ENCODE measurements at places on chromosomes 5 and 9.

- no peak for DNase-seq
Measured at GRCh38 chr5:42675602-42676001, 81.0 kb upstream of the CCDC152 start.

DNA sequence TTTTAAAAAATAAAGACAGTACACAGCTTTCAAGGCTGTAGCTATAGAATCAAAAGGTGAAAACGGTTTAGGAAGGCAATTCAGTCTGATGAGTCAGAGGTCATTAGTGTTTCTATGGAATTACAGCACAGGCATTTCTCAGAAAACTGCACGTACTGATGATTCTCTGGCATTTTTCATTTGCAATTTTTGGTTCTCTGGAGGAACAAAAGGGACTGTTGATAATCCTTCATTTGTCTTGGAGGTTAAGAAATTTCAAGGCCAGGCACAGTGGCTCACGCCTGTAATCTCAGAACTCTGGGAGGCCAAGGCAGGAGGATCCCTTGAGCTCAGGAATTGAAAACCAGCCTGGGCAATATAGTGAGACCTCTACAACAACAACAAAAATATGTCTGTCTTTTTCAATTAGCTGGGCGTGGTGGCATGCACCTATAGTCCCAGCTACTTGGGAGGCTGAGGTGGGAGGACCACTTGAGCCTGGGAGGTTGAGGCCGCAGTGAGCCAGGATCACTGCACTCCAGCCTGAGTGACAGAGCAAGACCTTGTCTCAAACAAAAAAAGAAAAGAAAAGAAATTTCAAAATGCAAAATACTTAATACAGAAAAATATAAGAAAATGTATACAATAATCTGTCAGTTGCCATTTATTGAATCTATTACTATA, 27.3 kb downstream of the NR6A1 start:
- DNase-seq = no peak

DNA sequence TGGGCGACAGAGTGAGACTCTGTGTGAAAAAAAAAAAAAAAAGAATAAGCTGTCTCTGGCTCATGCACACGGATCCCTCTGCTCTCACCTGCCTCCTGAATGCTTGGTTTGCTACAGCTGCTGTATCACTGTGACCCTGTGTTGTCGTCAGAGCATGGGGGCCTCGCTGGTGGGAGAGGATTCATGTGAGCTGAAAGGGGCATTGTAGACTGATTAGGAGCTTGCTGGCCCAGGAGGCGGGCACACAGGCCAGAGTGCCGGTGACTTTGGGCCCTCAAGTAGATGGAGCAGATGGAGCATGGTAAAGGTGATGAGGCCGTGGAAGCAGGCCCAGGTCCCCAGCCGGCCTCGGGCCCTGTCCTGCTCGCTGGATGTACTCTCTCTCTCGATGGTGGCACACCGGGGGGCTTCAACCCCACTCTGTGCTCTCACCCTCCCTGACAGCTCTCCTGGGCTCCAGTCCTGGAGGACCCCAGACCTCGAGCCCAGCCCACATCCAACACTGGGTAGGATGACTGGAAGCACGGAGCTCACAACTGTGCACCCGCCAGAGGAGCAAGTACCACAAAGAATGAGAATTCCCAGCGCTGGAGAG, 7.1 kb downstream of the FLT4 start:
- DNase-seq = no peak

DNA sequence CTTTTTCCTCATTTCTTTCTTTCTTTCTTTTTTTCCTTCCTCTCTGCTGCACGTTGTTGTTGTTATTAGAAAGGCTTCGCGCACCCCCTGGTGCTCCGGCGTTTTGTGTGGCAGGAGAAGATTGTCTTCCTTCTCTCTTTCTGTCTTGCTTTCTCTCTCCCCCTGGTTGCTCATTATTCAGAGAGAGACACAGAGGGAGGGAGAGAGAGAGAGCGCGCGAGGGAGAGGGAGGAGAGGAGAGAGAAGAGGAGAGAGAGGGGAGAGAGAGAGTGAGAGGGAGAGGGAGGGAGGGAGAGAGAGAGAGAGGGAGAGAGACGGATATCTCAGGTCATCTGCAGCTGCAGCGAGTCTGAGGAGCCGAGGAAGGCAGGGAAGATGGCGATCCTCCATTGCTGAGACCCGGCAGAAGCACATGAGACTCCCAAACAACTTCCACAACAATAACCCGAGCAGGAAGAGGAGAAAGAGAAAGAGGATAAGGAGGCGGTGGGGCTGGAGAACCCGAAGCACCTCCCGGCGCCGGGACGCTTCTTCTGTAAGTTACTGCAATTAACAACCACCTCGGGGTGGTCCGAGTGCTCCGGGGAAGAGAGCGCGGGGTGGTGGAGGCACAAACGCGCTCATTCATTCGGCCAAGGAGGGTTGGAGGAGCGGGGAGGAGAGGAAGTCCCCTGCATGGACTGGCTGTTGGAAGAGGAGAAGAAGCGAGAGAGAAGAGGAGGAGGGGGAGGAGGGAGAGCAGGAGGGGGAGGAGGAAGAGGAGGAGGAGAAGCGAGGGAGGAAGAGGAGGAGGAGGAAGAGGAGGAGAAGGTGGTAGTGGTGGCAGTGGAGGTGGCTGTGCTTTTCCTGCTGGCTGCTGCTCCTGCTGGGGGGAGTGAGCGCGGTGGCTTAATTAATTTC, at the start of gene ZNF462:
ZNF462 (plus strand) TSS at position 346 of the 900 bp plus-strand sequence. CDS start 60,218 bp downstream, outside the sequence.
- DNase-seq = no peak

GRCh38 chr5:10565785-10566542, 2.1 kb downstream of the ANKRD33B start:
- DNase-seq = no peak

DNA sequence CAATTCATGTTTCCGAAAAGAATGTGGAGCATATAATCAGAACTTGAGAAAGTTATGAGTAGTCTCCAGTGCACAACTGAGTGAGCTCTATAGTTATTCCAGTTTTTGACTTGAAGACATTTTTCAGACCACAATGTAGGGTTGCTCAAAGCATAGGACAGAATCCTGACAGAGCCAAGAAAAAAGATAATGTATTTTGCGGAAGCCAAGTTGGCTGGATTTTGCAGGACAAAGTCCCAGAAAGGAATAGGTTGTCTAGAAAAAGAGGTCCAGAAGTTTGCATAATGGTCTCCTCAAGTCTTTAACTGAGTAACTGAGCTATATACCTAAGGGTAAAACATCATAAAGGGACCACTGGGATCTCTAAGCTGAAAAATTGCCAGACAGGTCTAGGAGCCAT, 1028.0 kb downstream of the TAF11L14 start:
- no peak for DNase-seq

DNA sequence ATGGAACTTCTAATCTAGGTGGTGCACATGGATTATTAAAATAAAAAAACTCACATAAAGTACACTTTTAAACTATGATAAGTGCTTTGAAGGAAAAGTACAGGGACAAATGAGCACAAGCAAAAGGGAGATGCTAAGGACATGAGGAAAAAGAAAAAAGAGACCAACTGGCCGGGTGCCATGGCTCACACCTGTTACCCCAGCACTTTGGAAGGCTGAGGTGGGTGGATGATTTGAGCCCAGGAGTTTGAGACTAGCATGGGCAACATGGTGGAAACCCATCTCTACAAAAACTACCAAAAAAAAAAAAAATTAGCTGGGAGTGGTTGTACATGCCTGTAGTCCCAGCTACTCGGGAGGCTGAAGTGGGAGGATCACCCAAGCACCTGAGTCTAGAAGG, 67.1 kb downstream of the SH3TC2 start:
- no peak for DNase-seq

Measured in CD4-positive, alpha-beta T cell treated with Interleukin-2 at 100 ng/mL for 4 hours (primary cell).